CD14-positive monocyte (primary cell): ENCODE measurements at places on chromosomes 16 and 17.

GRCh38 chr16:74046524-74046923, 250.1 kb upstream of the PSMD7 start:
- DNase-seq: no peak

DNA sequence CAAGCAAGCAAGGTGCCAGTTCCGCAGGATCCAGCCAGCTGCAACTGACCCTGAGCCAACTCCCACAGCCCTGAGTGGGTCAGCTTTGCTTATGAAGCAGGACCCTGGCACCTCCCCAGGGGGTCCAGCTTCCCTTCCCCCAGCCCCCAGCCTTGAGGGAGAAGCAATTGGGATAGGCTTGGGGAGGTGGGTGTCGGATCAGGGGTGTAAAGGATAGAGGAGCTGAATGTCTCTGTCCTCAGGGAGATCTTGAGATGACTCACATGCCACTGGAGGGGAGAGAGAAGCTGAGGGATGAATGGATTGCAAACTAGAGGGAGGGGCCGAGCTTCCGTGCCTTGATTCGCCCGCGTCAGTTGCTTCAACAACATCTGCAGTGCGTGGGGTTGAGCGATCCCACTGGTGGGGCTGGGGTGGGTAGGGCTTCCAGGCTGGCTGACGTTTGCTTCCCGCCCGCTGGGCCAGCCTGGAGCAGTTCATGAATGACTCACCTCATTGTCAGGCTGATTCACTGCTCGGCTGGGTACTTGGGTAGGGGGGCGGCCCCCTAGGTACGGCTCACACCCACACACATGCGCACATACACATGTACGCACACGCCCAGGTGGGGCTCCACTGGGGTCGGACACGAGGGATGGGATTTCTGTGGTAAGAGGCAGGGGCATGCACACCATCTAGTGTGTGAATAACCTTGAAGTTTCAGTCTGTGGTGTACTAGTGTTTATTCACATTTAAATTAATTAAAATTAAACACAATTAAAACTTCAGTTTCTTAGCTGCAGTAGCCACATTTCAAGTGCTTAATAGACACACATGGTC, 3.6 kb upstream of the HROB start:
- peak; percentile 76 for DNase-seq

GRCh38 chr16:78428193-78428592, 328.7 kb downstream of the WWOX start:
- DNase-seq: no peak

GRCh38 chr16:57357330-57358085, 1.1 kb upstream of the CCL22 start:
- DNase-seq: peak; percentile 59

- DNase-seq: no peak
Measured at GRCh38 chr16:3835089-3835602, 45.4 kb downstream of the CREBBP start.

GRCh38 chr17:45222014-45222288, 266 bp downstream of the FMNL1 start:
- no peak for DNase-seq

DNA sequence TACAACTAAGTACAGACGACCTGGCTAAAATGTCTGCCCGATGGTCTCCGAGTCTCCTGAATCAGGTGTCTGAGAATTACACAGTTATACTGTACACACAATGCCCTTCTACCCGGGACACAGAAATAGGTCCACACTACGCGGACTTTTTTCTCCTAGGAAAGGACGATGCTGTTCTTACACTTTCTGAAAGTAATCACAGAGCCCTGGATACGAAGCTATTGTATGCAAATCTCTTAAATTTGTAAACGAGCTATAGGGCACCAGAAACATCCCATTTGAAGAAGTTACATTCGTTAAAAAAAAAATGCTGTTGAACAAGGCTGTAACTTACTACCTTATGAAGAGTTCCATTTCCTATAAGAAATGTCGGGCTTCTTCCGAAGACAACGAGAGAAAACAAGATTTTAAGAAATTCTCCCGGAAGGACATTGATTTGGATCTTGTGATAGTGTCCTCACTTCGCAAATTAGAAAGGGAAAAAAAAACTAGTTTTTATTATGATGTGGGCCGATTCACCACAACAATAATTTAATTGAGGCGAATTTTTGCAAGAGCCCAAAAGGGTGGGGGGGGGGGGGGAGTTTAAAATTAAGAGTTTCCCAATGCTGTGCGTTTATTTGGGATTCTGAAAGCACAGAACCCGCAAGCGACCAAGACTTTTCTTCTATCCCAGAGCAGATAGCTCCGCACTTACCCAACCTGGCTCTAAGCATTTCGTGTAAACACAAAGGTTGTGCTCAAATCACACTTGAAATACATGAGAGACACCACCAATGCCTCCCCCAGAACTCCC, 1.5 kb upstream of the SOX9 start:
- no peak for DNase-seq

DNA sequence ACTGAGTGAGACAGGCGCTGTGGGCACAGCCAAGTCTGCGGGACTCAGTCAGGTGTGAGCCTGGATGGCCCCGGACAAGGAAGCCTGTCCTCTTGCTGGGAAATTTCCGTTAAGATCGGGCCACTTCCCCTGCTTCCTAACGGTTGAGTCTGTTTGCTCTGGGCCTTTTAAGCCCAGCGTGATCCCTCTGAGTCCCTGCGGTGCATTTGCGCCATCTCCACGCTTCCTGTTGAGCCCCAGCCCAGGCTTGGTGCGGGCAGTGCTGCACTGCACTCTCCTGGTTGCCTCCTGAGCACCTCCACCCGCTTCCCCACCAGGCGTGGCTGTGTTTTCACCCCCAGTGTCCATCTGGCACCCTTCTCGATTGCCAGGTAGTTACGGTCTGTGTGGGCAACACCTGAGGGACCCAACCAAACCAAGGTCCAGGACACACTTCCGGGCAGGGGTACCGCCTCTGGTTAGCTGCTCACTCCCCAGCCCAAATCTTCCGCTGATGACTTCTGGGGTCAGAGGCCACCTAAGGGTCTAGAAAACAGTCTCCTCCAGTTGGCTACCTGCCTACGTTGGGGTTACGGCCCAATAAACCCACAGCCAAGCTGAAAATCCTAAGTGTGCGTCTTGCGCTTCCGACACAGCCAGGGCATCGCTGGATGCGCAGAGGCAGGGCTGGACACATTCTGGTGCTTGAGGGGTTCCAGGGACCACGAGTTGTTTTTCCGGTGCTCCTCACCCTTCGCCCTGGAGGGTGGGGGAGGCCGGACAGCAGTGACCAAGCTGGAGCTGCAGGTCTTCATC, 1.4 kb upstream of the SLC25A10 start:
- peak; percentile 53 for DNase-seq

GRCh38 chr16:46895399-46896313, 11.5 kb downstream of the GPT2 start:
- DNase-seq: no peak

- DNase-seq: peak; percentile 26
Measured at GRCh38 chr16:82793528-82794245, 166.9 kb downstream of the CDH13 start.

DNA sequence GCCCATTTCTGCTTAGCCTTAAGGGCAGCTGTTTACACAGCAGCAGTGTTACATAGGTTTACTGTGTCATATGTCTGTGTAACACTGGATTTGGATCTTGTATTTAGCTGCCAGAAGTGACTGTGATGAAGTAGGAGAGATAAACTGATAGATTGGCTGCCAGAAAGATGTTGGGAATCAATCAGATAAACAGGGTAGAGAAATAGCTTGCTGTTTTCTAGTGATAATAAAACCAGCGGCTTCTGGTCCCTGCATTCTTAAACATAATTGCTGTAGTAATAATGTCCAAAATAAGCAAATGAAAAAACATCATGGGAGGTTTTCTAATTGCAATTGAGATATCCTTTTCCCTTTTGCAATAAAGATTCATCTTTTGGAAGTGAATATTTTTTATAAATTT, 68.7 kb downstream of the AATF start:
- DNase-seq: no peak

- peak; percentile 24 for DNase-seq
Measured at GRCh38 chr16:66212428-66212827, 154.1 kb upstream of the CDH5 start.

DNA sequence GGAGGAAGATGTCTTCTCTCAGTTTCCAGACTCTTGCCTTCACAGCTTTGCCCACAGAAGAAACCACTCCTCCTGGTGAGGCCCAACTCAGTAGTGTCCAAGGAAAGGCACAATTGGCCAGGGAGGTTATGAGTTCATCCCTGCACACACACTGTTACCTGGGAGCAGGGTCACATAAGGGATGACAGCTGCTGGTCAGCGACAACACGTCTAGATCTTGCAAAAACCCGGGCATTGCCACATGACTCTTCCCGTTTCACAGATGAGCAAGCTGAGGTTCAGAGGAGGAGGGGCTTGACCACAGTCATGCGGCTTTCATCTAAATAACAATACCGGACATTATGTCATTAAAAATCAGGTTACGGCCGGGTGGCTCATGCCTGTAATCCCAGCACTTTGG, 186.0 kb downstream of the COPRS start:
- no peak for DNase-seq

- no peak for DNase-seq
Measured at GRCh38 chr17:63558441-63558840, 8.2 kb downstream of the DCAF7 start.

GRCh38 chr16:17654571-17654970, 183.8 kb upstream of the XYLT1 start:
- no peak for DNase-seq

GRCh38 chr17:48522031-48522653, 8.7 kb downstream of the HOXB1 start:
- DNase-seq: no peak

DNA sequence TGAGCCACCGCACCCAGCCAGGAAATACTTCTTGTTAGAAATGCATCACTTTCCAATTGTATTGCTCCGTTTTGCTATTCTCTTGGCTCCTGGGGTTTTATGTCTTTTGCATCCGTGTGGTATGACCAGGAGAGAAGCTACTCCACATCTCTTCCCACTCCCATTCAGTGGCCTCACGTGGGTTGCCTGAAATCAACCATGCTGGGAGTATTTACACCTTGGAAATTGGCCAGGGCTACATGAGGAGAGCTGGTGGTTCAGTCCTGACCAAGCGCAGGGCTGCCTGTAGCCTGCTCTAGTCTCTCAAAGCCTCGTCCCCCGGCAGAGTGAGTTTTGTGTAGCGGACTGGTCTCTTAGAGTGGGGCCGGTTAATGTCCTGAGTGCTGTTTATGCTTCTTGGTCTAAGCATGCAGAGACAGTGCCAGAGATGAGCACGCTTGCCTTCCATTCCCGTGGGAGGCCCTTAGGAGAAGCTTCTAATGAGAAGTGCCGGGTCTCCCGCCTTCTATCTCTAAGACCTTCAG, 3.8 kb downstream of the WFDC1 start:
- DNase-seq: no peak

GRCh38 chr17:81931557-81932332, 4.2 kb upstream of the MAFG start:
- DNase-seq: no peak

DNA sequence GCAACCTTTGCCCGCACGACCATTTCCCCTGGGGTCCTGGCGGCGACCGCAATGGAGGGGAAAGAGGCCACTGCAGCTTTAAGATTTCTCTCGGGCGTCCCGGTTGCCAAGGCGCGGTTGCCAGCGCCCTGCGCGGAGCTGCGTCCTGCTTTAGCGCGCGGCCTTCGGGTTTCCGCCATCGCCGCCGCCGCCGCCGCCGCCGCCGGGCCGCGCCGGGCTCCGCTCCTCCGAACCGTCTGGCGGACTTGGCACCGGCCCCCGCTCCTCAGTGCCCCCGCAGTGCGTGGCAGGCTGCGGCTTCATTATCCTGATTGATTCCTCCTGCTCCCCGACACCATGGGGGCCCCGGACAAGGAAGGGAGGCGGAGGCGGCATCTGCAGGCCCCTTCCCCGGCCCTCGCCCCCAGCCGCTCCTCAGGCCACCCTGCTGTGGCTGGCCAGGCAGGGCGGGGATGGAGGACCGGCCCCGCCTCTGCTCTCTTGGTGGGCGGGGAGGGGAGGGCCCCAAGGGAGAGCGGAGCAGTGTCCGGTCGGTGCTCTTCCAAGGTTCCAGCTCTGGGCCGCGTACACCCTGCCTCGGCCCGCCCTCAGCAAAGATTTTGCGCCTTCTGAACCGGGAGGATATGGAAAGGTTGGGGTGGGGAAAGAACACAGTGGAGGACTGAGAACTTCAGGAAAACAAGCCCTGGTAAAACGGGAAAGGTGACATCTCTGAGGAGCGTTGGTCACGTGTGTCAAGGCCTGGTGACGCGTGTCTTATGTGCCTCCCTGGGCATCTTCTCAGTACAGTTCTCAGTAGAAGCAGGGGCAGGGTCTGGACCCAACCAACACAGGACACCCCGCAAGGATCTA, 34.0 kb downstream of the NEUROD2 start:
- DNase-seq: no peak

- no peak for DNase-seq
Measured at GRCh38 chr17:40112191-40112711, 9.5 kb upstream of the MSL1 start.

DNA sequence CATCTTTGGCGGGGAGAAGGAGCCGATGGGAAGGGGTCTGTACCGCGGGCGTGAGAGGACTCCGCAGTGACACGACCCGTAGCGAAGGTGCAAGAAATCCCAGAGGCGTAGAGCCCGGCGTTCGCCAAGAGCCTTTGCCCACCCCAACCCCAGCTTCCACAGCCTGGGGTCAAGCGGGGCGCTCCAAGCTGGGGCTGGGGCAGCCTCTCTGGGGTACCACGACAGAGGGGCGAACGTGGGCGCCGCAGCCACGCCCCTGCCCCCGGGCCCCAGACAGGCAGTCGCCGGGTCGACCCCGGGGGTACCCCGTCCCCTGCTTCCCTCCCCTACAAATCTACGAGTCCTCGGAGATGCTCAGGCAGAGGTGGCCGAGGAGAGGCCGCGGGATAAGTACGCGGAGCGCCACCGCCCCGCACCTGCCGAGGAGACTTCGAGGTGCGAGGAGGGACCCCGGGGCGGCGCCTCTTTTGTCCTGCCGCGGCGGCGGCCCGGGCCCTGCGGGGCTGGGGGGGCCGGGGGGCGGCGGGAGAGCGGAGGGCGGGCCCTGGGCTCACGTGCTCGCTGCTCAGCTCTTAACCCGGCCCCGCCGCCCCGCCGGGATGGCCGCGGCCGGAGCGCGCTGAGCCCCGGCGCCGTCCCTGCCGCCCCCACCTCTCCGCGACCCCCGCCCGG, at the start of gene ADAM11:
Gene ADAM11, plus strand, starts transcription at position 575 of the 672 bp plus-strand sequence. CDS start 212 bp downstream, outside the sequence.
- no peak for DNase-seq

GRCh38 chr17:3957735-3958599, 6.3 kb downstream of the ATP2A3 start:
- DNase-seq: no peak

GRCh38 chr17:59842901-59843652, 49.7 kb downstream of the TUBD1 start:
- DNase-seq: peak; percentile 75

DNA sequence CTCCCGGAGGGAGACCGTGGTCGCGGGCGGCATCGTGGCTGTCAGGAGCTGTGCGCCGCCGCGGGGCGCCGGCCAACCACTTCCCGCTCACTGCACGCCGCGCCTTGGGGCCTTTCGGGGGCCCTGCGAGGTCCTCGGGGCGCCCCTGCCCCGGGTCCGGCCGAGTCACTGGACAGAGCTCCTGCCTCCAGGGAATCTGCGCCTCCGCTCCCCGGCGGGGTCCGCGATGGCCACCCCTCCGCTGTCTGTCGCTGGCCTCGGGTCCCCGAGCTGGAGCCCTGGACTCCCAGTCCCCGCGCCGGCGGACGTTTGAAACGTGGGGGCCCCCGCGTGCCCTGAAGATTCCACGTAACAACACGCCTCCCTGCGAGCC, at the start of gene QRICH2:
Gene QRICH2, minus strand, starts transcription at position 311 of the 373 bp plus-strand sequence. Its CDS starts 278 bp downstream, at position 33.
- no peak for DNase-seq
